Liver (tissue), 10 donors: ENCODE measurements at places on chromosomes 6 and 20. TPM values are rescaled to one million over a fixed set of nuclear protein-coding genes. Genes with fewer than 3 reads are reported as not detected.
A peak's percentile ranks its signal among the peaks of the same experiment; 100 is the strongest.

Gene ADA
- 2.9 TPM for total RNA-seq

Gene OR2H1
- not detected for total RNA-seq

GRCh38 chr6:129350278-129350677 lies 359.7 kb downstream of the ARHGAP18 start:
- no peak for DNase-seq

DNA sequence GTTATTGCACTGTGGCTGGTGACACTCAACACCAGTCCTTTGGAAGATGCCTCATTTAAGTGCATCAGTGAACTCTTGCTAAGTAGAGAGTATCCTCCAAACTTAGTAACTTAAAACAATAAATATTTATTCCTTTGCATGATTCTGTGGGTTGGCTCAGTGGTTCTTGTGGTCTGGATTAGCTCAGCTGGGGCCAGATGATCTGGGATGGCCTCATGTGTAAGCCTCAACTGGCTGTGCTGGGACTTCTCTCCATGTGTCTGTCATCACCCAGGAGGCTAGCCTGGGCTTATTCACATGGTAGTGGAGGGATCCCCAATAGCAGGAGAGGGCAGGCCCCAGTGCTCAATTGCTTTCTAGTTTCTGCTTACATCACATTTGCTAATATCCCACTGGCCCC lies 8.3 kb downstream of the LRRN4 start:
- DNase-seq = no peak

DNA sequence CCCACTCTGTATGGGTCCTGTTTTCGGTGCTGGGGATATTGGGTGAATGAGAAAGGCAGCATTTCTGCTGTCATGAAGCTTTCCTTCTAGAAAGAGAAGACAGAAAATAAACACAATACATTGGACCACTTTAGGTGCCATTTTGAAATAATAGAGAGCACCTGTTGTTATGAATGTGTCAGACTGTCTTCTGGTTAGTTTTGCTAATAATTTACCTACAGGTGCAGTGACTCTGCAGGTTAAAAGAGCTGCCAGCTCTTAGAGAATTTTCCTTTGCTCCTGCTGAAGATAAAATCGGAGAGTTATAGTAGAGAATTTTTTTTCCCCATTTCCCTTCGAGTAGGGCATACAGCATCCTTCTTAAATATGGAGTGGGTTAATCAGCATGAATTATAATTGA lies 21.9 kb upstream of the GCLC start:
- no peak for DNase-seq

DNA sequence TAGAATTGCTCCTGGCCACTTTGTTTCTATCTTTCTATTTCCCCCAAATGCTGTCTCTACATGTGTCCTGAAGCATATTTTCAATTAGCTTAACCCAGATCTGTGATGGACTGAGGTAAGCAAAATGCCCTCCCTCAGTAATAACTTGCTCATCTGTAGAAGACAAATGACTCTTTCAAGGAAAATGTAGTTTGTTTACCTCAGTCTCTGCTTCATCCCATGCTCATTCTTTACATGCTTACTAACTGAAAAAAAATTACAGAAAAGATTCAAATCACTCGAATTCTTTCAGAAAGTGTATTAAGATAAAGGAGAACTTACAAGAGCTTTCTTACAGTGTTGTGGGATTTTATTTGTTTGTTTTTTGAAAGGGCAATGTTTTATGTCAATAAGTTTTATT lies 531.1 kb downstream of the LMBRD1 start:
- no peak for DNase-seq

Gene PNLDC1
- total RNA-seq = not detected

- no peak for DNase-seq
Observed at GRCh38 chr6:101845172-101845571, 451.7 kb downstream of the GRIK2 start.

Gene OVOL2
- 0.17 TPM for total RNA-seq

GRCh38 chr6:133179481-133179880 lies 61.7 kb upstream of the EYA4 start:
- no peak for DNase-seq

- peak; percentile 60 for DNase-seq
Observed at GRCh38 chr20:62409931-62410745, 3.1 kb upstream of the CABLES2 start.

DNA sequence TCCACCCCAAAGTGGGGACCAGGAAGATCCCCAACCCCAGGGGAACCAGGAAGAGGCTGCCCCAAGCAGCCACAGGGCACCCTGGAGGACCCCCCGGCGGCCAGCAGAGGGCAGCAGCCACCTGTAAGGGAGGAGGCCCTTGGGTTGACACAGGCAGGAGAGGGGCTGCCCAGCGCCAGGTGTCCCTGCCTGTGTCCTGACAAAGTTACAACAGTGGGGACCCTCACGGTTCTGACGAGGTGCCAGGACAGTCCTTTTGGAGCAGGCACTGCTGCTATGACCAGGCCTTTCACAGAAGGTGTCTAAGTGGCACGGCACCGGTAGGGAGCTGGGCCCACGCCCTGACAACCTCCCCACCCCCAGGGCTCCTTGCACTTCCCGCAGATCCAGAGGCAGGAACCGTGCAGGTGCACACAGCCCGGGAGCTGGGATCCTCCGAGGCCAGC lies 176.7 kb downstream of the BMP7 start:
- DNase-seq = peak; percentile 76

GRCh38 chr20:59013959-59014608 lies 5.1 kb upstream of the TUBB1 start:
- DNase-seq = no peak

Gene HMGCLL1
- 0.93 TPM for total RNA-seq

DNA sequence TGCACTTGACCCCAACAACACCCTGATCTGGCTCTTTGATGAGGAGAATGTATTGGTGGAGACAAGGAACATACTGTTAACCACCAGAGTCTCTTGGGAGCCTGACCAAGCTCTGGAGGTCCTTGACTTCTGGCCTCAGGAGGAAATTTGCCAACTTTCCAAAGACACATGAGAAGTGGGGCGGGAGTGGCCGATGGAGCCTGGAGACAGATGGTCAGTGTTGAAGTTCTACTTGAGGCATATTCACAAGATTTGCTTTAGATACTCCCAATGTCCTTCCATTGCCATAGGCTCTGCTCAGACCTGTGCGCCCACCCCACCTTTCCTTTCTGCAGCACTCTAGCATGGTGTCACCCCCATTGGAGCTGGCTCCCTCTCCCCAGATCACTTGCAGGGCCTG lies 241.0 kb downstream of the SLC24A3 start:
- no peak for DNase-seq

DNA sequence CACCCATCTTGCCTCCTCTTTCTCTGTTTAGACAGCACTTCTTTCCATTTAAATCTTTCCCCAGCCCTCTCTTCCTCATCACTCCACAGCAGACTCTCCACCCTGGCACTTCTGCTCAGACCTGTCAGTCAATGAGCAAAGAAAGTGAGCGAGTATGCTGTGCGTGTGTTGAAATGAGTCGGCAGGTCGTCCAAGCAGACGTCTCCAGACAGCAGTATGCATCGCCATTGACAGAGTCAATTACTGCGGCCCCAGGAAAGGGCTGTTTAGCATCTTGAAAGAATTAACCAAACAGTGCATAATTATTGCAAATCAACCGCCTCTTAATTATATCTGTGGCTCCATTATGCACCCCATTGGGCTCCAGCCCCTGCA lies 54.8 kb upstream of the KCNG1 start:
- DNase-seq = no peak

GRCh38 chr6:142068416-142068815 lies 64.3 kb upstream of the GJE1 start:
- no peak for DNase-seq

- DNase-seq = no peak
Observed at GRCh38 chr6:138655828-138656227, 117.7 kb upstream of the CCDC28A start.

Gene PTCHD4
- not detected for total RNA-seq

DNA sequence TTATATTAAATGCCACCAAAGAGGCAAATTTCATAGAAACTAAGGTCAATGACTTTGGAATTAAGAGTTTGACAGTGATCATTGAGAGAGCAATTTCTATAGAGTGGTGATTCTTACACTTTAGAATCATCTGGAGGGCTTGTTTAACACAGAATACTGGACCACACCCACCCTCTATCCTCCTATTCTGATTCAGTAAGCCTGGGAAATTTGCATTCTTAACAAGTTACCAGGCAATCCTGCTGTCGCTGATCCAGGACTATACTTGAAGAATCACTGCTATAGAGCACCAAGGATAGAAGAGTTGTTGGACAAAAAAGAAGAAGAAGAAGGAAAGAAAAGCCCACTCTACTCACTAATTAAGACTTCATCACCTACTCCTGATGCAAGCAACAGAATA lies 21.3 kb upstream of the TBX18 start:
- DNase-seq = no peak

GRCh38 chr6:3721810-3722621 lies 29.5 kb downstream of the PXDC1 start:
- no peak for DNase-seq
